Astrocyte of the spinal cord (primary cell): ENCODE measurements at places on chromosomes 2 and 18.
A peak's percentile ranks its signal among the peaks of the same experiment; 100 is the strongest.

DNA sequence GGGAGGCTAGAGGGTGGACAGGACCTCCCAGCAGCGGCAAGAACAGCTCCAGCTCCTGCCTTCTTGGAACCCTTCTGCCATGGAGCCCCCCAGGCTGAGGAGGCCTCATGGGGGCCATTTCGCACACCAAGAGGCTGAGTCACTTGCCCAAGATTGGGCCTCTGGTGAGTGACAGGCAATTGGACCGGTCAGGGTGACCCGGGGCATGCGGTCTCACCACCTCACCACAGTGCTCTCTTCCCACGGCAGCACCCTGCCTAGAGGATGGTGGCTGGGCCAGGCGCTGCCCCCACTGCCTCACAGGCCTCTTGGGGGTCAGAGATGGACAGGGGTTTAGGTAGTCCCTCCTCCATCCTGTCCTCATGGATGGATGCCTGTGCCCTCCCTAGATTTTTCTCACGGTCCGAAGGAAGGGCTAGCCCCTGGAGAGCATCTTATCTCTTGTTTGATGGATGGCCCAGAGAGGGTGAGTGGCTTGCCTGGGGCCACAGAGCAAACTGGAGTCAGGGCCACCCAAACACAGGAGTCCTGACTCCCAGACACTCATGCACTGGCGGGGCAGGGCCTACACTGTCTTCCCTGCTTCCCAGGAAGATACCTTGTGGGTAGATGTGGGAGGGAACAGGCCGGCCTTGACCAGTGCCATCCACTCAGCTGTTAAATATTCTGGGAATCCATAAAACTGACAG, 119.2 kb downstream of the INHBB start:
- DNase-seq: no peak

GRCh38 chr18:51537487-51537886, 340.0 kb upstream of the MEX3C start:
- DNase-seq: no peak

- no peak for DNase-seq
These were observed 5.6 kb upstream of the LAMA3 start for GRCh38 chr18:23683671-23684070.

GRCh38 chr2:100991404-100991773, 10.7 kb upstream of the RPL31 start:
- no peak for DNase-seq

GRCh38 chr2:176117823-176118371, 1.3 kb downstream of the HOXD10 start:
- DNase-seq: no peak

DNA sequence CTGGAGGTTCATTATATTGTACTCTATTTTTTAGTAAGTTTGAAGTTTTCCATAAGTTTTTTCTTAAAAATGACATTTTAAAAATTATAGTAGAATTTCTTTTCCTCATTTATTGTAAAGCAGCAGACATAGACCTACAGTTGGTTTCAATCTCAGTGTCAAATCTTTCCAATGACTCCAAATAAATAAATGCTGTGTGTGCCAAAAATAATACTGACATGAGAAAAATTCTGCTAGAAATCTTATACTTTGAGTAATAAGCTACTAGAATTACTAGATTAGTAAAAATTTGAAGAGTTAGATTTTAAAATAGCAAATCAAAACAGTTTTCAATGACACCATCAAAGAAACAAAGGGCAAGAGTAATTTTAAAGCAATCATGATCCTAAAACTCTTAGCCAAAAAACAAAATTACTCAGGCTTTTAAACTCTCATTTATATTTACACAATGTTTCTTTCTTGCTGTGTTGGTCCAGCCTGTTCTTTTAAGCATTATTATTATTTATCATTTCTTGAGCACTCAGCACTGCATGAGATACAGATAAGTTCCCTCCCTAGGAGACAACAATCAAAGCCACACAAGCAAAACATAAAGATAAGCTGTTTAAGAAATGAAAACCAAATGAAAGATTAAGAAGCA, 8.3 kb upstream of the KANSL1L start:
- no peak for DNase-seq

DNA sequence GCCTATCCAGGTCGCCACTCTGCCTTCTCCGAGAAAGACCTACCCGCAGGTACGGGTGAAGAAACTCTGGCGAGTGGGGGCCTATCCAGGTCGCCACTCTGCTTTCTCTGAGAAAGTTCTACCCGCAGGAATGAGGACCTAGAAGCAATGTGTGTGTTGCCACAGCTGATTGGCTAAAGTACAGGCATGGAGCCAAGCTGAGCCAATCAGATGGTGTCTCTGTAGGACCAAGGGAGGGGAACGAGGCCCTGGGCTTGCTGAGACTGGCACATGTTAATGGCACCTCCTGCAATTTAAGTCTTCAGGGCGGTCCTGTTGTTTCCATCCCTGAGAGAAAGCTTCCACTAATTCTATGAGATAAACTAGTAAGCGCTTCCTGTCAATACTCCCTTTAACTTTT, 82.3 kb downstream of the KCTD1 start:
- no peak for DNase-seq

DNA sequence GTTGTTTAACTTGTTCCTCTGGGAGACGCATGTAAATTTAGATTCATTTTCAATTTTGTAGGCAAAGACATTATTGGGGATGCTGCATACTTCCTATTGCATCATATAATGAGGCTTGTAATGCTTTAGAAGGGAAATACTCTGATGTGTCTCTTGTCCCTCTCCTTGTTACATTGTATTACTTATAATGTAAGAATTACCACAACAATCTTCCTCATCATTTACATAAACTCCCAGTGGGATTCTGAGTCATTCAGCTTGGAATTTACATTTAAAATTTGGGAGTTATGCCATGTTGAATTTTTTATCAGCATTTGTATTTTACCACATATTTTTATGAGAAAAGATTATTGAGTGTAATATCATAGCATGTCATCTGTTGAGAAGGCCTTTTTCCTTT, 963.4 kb upstream of the NRXN1 start:
- peak; percentile 83 for DNase-seq

GRCh38 chr18:8734496-8734895, 29.1 kb downstream of the MTCL1 start:
- DNase-seq: no peak

DNA sequence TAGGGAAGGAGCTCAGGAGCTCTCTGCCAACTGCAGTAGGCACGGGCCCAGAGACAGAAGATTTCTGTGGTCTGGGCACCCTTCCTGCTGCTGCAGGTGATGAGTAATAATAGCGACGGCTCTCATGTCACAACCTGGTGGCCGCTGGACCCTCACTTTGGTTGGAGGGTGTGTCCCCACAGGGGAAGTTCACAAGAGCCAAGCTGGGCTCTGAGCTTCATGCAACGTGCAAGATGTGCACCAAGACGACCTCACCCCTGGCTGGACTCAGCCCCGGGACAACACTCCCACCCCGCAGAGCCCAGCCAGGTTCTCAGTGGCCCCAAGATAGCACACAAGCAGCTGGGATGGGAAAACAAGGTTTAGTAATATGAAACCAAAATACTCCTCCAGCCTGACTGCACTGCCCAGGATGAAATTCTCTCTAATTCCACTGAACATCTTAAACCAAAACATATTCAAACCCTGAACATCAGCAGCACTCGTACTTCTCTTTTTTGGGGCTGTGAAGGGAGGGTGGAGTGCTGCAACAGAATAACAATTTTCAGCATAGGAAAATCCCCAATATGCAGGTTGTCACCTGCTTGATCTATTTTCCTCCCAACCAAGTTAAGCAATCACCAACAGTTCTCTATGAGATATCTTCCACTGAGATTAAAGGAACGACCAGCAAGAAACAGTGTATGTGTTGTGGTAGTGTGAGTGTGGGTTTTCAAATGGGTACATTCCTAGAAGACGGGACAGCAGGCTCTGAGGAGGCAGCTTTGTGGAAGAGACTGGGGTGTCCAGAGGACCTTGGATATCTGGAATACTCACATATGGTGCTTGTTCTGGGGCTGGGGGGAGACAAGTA, 26.5 kb downstream of the BCL2 start:
- no peak for DNase-seq

DNA sequence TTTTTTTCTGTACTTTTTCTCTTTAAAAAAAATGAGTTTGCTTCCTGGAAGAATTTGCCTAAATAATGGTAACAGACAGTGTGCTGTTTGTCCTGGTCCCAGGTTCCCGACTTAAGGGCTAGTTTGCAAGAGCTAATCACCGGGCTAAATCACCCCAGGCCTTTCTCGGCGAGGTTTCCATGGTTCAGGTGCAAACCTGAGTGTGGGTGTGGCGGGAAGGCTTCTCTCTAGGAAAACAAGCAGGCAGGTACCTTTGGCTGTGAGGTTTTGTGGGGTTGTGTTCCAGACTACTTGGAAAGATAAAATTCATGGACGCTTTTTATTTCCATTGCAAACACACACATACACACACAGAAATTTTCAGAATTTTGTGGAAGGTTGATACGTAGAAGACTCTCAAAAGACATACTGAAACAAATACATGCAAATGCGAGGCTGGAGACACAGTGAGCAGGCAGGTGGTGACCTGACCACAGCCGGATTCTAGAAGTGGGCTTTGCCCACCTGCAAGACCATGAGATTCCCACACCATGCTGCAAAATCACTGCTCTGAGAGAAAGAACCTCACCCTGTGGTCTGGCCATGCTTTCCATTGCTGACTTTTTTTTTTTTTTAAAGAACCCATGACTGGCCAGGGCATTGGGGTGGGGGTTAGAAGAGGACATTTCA, 815 bp downstream of the CNDP1 start:
- DNase-seq: no peak

DNA sequence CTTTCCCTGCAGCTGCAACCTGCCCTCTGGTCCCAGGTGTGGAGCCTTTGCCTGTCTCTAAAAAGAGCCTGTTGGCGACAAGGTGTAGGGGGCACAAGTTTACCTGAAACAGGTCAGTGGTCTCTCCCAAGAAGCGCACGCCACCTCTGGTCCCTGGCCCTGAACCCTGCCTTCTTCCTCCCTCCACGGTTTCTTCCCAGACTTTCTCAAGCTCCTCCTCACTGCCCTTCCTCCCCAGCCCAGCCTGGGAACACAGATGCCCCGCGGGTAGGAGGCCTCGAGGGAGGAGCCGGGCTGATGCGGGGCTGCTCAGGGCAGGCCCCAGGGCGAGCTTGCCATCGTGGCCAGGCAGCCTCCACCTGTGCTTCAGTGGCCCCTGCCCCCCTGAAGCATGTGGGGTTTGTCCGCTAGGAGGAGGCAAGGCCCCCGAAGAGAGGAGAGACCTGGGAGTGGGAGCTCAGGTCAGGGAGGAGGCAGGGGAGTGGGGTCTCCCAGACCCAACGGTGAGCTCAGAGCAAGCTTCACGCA, 89.5 kb downstream of the SMAD7 start:
- DNase-seq: no peak

GRCh38 chr2:138079976-138080375, 115.7 kb downstream of the HNMT start:
- no peak for DNase-seq

- no peak for DNase-seq
These were observed 48.0 kb downstream of the ARHGAP15 start for GRCh38 chr2:143177096-143177786.

GRCh38 chr18:54220406-54220805, 4.1 kb downstream of the MBD2 start:
- no peak for DNase-seq

DNA sequence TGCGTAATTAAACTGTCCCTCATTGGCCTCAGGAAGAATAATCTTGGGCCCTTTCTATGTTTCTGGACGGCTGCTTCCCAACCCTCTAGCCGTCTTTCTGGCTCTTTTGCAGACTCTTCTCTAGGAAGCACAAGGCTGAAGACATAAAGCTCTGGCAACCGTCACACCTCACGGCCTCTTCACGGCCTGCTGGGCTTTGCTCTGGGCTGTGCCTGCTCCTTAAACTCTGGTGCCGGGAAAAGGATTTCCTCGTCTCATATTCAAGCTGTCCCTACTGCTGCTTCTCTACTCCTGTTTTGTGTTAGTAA, 36.0 kb upstream of the WIPF1 start:
- no peak for DNase-seq

GRCh38 chr2:24489465-24490180, 1.4 kb upstream of the NCOA1 start:
- no peak for DNase-seq

GRCh38 chr2:101340141-101340551, 31.6 kb upstream of the RNF149 start:
- DNase-seq: no peak

DNA sequence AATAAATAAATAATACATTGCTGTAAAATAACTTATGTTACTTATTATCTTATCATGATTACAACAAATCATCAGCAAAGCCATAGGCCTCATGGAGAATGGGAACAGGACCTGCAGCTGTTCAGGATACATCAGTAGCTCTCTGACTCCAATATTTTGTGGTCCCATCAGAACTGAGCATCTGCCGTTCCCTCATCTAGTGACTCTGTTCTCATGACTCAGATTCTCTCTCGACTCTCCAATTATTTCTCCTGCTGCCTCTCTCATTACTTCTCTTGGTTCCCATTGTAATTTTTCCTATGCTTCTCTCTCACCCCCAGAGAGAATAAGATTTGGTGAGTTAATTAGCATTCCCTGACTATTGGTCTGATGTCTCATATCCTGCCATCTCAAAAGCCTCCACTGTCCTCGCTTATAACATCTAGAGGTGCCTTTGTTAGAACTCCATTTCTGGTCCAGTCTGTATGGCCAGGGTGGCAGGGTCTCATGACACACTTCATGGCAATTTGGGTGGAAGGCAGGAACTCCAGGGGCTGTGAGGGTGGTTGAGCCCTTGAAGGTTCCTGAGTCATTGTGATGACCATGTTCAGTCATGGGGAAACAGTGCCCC, 78.0 kb upstream of the TANC1 start:
- no peak for DNase-seq

DNA sequence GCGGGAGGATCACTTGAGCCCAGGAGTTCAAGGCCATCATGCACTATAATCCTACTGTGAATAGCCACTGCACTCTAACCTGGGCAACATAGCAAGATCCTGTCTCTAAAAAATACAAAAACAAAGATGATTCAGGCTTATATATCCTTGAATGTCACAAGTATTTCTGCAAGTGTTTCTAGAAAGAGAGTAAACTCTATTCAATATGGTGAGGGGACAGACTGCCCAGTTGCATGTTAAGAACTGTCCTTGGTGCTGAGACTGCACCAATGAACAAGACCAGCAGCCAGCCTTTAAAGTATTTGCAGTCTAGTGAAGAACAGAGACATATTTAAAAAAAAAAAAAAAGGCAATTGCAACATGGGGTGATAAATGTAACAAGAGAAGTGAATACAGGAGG, 16.4 kb downstream of the MAP3K19 start:
- peak; percentile 62 for DNase-seq

DNA sequence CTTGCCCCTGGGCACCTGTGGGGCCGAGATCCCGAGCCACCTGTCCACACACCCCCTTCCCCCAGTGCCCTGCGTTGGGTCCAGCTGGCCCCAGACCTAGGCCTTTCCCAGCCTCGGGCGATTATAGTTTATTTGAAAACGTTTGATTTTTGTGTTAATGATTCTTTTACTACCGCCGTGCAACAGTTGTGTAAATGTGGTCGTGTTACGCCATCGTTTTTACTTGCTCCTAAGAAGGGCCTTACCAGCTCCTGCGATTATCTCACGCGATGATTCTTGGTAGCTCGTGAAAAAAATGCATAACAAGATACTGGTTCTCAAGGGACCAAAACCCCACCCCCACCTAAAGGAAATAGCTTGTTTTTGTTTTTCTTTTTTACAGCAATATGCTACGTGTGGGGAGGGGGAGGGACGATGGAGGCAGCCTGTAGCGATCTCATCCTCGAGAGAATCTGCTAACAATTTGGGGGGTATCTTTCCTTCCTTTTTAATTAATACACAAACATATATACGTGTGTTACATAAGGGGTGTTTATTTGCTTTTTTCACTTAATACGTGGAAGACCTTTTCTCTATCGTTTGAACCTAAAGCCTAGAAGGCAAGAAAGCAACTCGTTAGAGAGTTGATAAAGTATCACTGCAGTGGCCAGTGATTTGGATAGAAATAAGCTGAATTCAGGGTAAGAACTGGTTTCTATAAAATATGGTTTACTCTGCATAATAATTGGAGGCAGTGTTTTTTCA, 1.0 kb downstream of the ZDBF2 start:
- peak; percentile 40 for DNase-seq
